Activated CD8-positive, alpha-beta memory T cell treated with anti-CD3 and anti-CD28 coated beads for 4 hours (primary cell): ENCODE measurements at places on chromosomes 3 and 15.

DNA sequence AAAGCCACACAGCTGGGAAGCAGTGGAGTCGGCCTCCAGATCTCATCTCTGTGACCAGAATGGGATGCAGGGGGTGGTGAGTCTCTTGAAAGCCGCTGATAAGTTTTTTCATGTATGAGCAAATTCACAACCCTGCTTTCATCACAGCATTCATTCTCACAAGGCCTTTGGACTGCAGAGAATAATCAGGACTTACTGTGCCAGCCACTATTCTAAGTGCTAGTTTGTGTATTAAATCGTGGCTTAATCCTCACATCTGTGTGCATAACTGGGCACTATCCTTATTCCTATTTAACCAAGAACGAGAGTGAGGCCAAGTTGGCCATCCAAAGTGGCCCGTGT is 64.2 kb upstream of the POLG start:
- DNase-seq: no peak

- DNase-seq: no peak
These were observed 50.0 kb downstream of the RASGRP1 start for GRCh38 chr15:38514601-38515000.

GRCh38 chr15:92028389-92028724 is 174.8 kb downstream of the SLCO3A1 start:
- no peak for DNase-seq

DNA sequence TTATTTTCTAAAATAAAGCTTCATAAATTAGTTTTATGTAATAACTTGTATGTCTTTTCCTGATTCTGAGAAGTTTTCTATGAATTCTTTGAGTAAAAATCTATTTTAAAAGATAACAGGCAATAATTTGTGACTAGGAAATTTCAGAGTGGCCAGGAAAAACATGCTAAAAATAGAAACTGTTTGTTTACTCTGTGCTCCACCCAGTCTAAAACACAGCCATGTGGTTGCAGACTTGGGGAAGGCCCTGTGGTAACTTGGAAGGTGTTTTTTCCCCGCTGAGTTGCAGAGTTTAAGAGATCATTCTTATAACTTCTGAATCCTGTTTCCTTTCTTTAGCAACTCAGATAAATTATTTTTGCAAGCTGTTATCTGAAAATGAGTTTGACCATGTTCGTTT is 21.9 kb downstream of the PLCL2 start:
- DNase-seq: no peak

DNA sequence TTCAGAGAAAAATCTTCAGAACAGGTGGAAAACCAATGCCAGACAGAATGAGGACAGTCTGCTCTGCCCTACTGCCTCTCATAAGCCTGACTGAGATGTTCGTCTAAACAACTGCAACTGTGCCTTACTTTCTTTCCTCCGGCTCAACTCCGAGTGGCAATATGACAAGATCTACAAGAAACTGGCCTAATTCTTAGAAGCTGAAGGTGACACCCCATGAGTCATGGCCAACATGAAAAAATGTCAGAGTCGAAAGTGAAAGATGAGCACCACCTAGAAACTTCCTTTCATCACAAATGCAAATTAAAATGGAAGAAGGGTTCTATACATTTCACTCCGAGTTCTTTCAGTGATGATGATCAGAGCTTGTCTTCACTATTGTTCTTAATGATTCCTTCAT is 12.9 kb downstream of the PCYT1A start:
- peak; percentile 44 for DNase-seq

DNA sequence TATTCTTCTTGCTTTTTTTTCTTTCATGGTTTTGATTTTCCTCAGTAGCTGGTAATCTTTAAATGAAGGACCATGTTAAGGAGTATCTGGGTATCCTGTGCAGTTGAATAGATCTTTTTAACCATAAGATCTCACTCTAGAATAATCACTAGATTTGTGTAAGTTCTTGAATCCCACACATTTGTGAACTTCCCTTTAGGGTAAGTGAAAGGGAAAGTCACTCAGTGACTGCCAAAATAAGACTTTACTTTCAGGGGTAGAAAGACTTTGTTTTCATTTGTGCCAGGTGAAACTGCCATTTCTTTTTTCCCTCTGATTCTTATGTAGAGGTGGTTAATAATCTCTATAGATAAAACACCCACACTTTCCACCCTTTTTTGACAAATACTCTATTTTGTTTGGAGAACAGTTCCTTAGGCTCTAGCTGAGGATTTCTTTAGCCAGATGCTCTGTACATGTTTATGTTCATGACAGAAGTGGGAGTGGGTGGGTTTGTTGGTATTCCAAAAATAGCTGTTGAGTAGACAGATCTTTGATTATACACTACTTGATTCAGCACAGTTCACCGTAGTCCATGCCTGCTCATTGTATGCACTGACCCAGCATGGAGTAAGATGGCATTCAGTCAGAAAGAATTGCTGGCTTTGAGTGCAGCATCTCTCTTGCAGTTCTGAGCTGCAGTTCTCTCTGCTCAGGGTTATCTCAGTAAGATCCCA is 28.5 kb downstream of the LRRC49 start:
- no peak for DNase-seq

DNA sequence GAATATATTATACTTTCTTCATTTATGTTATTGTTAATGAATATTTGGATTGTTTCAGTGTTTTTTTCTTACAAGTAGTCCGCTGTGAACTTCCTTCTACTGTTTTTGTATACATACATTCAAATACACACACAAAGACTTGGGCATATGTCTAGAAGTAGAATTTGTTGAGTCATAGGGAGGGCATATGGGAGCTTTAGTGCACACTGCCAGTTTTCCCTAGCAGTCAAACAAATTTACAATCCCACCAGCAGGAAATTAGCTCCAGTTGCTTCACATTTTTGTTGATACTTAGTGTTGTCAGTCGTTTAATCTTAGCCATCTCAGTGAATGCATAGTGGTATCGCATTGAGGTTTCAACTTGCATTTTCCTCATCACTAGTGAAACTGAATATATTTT is 492.3 kb downstream of the DIPK2A start:
- no peak for DNase-seq

- DNase-seq: no peak
These were observed 91.2 kb downstream of the AQP9 start for GRCh38 chr15:58229297-58229768.

DNA sequence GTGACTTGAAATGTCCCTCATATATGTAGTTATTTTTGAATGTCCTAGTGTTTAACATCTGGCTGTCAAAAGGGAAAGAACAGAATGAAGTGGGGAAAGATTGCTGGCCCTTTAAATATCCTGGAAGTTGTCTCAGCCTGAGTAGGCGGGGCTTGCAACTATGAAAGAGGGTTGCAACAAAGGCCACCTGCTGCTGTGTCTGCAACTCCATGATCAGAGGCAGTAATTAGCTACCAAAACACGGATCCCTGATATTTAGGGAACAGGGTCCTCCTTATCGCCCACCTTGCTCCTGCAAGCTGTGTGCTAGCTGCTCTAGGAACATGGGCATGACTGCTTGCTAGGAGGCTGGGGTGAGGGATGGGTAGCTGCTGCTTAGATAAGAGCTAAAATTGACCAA is 100.2 kb upstream of the CFAP20DC start:
- DNase-seq: no peak

GRCh38 chr3:15779111-15779510 is 18.7 kb downstream of the ANKRD28 start:
- no peak for DNase-seq

DNA sequence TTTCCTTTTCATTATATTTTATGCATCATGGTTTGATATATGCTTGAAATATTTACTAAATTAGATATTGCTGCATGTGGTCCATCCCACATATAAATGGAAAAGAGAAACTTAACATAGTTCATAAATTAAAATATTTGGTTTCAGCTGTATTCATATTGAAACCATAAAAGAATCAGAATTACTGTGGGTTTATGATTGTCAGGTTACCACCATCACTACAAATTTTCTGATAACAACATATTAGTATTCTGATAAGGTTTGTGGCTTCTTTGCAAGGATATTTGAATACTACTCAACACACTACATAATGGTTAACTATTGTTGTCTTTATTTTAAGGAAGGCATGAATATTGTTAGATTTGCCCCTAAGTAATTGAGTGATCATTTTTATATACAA is 235.5 kb downstream of the UBE2E2 start:
- DNase-seq: no peak
